SK-N-SH (cell line): ENCODE measurements at places on chromosomes 7 and 10.

DNA sequence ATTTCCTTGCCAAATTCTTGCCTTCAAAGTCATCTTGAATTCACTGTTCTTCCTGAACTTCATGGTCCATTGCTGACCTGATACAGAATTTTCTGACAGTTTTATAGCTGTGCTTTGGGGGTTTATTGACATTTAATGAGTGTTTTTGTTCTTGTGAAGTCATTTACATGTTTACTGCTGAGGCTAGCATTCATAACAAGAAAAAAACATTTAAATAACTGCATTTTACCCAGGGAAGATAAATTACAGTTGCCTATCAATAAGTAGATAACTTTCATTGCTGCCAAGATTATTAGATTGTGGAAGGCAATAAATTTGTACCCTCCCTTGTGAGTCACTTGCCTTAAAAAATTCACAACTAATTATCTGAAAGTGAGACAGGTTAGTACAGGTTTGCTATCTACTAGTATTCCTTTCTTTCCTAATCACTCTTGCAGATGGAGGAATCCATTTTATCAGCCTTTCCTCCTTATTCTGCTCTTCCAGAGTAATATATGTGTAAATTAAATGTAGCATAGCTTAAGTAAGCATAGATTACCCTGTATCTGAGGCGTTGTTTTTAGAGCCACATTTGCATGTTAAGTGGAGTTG lies 178.4 kb downstream of the EXOC4 start:
- DNase-seq = no peak

- no peak for DNase-seq
These were observed 17.5 kb downstream of the INPP5A start for GRCh38 chr10:132554991-132555647.

GRCh38 chr10:98848361-98848760 lies 387.3 kb downstream of the HPSE2 start:
- DNase-seq = no peak

DNA sequence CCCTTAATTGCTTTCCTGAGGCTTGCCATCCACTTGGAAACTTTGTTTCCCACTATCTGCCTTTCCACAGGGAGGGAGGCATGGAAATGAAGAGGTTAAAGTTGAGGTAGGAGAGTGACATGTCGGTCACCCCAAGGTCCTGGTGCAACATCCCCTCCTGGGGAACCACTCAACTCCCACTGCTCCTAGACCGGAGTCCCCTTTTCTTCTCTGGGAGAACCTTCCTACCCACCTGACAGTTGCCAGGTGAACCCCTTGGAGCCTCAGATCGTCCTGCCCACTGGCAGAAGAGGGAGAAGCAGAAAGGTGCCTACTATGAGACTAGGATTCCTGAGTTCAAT lies 21.7 kb downstream of the IMPDH1 start:
- peak; percentile 53 for DNase-seq

GRCh38 chr10:36188080-36188453 lies 546.0 kb upstream of the FZD8 start:
- no peak for DNase-seq

- DNase-seq = peak; percentile 76
These were observed 166.8 kb upstream of the ASAH2 start for GRCh38 chr10:50417886-50418830.

DNA sequence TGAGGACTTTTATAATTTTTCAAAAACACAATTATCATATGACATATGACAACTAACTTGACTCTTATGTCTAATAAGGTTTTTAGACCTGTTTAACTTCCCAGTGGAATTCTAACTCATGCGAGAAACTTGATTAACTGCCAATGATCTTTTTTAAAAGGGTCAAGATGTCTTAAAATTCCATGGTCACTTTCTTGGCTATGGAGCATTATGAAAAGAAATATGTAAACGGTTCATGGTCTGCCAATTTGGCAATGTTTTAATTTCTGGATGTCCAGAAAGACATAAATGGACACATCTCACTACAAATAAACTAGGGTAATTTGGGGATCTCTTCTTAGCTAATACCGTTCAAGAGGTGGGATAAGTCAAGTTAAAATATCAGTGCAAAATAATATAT lies 5.4 kb downstream of the ETV1 start:
- DNase-seq = no peak

- no peak for DNase-seq
These were observed 95.0 kb downstream of the CABCOCO1 start for GRCh38 chr10:61757525-61758397.

- no peak for DNase-seq
These were observed 61.6 kb downstream of the SLC29A4 start for GRCh38 chr7:5344342-5344741.

GRCh38 chr10:7526017-7526400 lies 115.2 kb upstream of the SFMBT2 start:
- no peak for DNase-seq

GRCh38 chr10:72342911-72343310 lies 11.8 kb downstream of the DNAJB12 start:
- no peak for DNase-seq

DNA sequence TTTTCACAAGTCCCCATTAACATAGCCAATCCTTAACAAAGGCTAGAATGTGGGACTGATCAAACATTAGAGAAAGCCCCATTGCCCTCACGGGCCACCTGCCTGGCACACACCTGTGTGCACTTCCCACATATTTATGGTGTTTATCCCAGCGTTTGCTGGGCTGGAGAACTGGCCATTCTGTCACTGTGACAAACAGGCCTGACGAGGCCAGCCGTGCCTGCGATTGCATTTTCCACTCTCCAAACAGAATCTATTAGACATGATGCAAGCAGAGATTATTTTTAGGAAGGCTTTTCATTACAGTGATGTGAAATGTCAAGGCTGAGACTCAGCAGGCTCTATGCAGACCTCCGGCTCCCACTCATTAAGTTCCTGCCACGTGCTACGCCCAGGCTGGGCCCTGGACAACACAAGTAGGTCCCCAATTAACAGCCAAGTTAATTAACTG lies 20.4 kb downstream of the PTPRN2 start:
- DNase-seq = peak; percentile 84
